ENCODE measurements at places on chromosomes 3 and 15. TPM values are rescaled to one million over a fixed set of nuclear protein-coding genes. Genes with fewer than 3 reads are reported as not detected.

DMXL2 gene
- 9.9 TPM for total RNA-seq

ZNF197 gene
- 2.2 TPM for total RNA-seq

DNA sequence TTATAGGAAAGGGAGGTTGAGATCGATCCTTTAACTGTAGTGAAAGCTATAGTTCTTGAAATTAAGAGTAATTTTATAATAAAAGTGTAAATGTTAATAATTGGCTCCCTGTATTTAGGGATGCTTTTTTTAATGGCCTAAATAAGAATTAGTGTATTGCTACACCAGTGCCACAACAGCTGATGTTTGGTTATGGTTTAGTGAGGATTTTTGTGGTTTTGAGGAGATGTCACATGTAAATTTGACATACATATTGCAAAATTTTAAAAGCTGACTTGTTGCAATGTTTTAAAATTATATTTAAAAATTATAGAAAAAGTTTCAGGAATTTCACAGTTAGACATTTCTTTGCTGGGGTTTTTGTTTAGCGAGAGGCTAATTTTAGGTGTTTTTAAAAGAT lies 3.9 kb downstream of the TSC22D2 start:
- DNase-seq = no peak

DNA sequence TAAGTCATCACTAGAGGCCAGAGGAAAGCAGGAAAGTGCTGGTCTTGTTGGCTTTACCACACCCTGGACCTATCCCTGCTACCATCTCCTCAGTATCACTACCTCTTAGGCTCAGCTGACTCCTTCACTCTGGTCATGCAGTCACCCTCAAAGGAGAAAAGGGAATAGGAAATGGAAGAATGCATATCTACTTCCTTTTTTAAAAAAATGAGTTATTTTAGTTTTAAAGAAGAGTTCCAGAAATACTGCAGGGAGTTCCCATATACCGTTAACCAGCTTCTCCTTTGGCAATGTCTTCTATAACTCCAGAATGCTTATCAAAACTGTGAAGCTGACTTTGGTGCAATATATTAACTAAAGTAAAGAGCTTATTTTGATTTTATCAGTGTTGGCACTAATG lies 688.6 kb downstream of the DIPK2A start:
- no peak for DNase-seq

DNA sequence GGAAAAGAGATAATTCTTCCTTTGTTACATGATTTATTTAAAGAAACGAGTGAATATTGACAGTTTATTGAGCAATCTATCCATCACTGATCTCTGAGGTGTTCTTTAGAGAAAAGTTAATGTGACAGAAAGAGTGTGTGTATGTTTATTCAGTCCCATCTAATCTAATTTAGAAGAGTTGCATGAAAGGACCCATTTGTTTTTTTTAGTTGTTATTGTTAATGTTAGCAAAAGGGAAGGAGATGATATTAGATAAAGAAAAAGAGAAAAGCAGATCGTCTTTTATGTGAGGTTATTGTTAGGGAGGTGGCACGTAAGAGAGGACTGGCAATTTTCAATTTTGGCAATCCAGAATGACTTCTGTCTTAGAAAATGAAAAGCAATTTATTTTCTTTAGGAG lies 46.5 kb downstream of the NMD3 start:
- no peak for DNase-seq
